ENCODE measurements at places on chromosomes 5 and 9.

DNA sequence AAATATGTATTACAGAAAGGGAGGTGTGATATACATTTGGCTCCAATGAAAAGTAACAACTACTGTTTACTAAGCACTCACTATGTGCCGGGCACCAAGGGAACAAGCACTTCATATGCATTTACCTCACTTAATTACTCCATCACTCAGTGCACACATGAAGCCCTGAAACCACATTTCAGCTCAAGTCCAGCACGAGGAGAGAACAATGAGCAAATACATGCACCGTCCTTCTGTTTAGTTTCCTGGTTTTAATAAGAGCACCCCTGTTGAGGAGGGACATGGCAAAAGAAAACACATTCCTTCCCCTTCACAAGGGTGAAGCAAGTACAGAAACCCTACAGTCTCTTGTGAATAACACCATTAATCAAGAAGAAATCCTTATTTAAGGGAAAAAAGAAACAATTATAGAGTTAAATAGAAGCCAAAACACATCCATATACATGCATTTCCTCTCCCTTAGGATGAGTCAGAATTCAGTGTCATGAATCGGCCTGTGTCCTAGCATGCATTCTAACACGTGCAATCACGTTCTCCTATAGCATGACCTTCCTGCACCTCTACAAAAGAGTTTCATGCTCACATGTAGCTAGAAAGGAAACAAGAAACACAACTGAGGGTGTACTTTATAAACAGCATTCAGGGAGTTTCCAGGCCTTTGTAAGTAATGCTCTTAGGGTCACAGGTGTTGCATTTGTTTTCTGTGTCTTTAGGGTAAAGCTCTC, 411.6 kb downstream of the BNC2 start:
- no peak for DNase-seq

DNA sequence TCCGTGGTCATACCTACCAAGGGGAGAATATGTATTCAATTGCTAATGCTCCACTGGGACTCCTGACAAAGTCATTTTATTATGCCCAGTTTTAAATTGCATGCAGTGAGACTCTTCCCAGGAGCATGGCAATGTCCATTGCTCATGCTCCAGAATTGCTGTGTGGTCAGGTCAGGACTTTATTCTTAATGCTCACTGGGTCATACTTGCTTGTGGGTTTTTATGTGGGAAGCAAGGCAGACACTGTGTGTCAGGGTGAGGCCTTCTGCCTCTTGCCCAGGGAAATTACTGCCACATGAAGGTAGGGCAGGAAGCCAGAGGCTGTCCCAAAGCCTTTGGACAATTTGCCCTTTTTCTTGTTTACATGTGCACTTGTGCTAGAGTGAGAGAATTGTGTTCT, 164.6 kb upstream of the MEF2C start:
- DNase-seq: peak; percentile 83

DNA sequence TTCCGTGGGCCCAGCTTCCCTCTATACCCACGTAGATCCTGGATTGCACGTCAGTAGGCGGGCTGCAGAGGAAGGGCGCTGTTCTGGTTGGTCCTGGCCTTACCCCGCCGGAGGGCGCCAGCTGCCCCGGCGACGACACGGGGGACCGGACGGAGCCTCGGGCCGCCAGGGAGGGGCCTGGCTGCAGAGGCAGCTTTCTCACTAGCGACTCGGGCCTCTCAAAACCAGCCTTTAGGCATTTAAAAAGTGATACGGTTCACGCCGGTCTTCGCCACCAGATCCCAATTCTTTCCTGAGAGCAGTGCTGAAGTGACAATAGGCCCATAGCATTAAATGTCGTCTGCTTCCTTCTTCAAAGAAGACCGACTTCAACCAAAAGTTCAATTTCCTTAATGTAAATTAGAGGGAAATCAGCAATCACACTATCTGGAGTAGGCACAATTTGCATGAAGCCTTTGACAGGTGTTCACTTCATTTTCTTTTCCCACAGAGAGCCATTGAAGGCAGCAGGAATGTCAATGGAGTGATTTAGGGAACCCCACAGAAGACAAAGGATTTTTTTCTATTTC, 17.6 kb upstream of the UBE2D2 start:
- peak; percentile 52 for DNase-seq

DNA sequence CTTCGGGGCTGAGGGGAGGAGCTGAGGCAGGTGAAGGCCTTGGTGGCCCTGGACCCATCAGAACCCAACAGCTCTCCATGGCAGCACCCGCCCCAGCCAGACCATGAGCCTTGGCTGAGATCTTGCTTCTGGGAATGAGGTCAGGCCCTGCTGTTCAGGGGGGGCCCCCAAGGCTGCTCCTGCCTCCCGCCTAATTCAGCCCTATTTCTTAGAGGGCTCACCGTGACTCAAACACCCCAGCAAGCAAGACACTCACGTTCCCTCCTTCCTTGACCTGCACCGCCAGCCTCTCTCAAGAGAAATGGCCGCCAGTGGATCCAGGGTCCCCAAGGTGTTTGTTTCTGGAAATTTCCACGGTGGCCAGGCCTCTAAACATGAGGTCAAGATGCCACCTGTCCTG, 61.4 kb upstream of the PPP1R26 start:
- no peak for DNase-seq

DNA sequence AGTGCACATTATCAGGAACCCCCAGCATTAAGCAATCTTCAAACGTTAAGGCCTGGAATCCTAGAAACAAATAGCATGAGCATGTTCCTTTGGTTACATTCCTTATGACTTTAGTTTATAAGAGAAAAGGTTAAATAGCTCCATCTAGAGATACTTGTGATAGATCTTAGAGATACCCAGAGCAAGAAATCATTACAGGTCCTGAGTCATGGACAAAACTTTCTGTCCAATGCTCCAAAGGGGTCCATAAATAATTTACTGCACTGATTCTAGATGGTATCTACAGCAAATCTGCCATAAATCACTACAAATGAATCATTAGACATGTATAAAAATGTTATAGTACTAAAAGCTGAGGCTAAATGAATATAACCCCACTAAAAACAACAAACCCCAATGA, 139.6 kb downstream of the HTR1A start:
- peak; percentile 1 for DNase-seq

DNA sequence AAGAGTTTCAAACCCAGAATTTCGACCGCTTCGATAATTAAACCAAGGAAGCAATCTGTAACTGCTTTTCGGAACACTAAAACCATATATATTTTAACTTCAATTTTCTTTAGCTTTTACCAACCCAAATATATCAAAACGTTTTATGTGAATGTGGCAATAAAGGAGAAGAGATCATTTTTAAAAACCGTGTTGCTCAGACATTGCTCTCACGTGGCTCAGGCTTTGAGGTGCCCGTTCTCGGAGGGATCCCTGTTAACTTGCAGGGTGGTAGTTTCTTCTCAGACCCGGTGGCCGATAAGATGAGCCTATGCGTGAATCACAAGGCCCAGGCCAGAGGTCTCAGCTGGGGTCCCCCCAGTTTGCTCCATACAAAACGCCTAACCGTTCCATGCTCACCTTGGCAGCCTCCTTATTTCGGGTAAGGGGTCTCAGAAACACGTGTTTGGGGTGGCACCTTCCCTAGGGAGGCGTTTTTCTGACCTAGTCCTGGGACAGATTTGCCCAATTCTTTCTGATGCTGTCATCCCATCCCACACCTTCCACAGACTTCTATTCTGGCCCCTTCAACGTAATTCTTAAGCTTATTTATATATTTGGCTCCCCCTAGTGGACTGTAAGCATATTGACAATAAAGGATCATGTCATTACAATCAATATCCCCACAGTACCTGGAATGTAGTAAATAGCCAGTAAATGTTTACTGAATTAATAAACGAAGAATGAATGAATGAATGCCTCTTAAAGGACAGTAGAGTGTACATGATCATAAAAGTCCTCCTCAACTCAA, 48.1 kb downstream of the THBS4 start:
- peak; percentile 77 for DNase-seq

DNA sequence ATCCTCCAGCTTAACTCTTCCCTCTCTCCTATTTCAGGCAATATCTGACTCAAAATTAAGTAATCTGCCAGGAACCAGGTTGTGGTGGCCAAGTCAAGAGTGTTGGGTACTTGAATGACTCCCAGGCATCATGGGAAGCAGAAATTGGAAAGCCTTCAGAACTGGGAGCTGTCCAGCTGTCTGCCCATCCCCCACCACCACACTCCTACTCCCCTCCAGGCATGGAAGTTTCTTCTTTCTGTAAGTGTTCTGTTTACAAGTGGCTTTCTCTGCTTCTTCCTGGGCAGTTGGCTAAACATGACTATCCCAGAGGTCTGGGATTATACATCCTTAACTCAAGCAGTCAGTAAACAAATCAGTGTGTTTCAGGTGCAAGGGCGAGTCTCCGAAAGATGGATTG, 14.6 kb upstream of the PBX3 start:
- DNase-seq: peak; percentile 34

- DNase-seq: no peak
Measured at GRCh38 chr5:18503797-18504328, 869.6 kb downstream of the TAF11L14 start.

DNA sequence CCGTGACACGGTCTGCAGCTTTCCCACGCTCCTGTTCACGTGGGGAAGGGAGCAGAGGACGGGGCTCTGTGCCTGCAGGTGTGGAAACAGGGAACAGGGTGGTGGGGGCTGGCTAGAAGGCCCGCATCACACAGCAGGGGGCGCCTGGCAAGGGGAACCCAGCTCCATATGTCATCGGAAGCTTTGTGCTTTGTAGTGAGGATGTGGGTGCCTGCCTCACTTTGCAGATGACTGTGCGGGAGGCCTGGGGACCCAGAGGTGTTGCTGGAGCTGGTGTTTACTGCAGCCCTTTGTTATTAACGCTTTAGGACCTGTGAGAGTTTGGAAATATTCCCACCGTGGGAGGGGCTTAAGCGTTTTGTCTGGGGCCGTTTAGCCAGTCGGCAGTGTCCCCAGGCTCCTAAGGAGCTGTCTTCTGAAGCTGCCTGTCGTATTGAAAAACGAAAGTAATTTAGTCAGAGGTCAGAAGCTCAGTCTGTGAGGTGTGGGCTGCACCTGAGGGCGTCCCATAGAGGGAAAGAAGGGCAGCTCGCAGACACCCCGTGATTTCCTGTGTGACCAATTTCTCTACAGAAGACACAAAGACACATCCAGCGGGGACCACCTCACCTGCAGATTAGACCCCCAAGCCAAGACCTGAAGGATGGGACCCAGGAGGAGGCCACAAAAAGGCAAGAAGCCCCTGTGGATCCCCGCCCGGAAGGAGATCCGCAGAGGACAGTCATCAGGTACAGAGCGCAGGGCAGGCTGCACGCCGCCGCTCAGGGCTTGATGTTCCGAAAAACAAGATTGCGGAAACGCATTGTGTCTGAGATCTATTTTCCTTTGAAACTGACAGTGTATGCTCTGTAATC, 9.1 kb downstream of the MAN1B1 start:
- no peak for DNase-seq

GRCh38 chr5:35853631-35854030, 3.1 kb upstream of the IL7R start:
- no peak for DNase-seq

- peak; percentile 83 for DNase-seq
Measured at GRCh38 chr5:153157156-153157555, 333.3 kb upstream of the GRIA1 start.

DNA sequence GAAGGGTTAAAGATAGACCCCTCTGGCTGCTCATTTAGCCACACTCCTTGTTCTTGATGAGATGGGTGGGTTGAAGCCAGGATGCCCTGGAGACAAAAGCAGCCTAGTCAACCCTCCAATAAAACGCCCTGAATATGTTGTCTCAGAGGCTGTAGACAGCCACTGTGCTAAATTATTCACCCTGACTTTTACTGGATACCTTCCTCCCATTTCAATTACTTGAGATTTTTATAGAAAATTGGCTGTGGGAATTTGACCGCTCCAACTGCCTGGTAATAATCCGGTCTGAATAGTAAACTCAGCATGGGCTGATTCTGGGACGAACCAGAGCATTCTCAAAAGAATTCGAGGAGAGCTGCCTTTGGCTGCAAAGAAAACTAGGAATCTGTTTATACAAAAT, 104.2 kb downstream of the SNX18 start:
- DNase-seq: no peak

GRCh38 chr5:81232464-81233079, 550 bp upstream of the CKMT2 start:
- DNase-seq: no peak

GRCh38 chr5:42429694-42430093, 6.5 kb downstream of the GHR start:
- no peak for DNase-seq

- DNase-seq: no peak
Measured at GRCh38 chr9:70502690-70503089, 88.2 kb upstream of the KLF9 start.

GRCh38 chr9:134236001-134236421, 71.6 kb upstream of the RNU6ATAC start:
- peak; percentile 58 for DNase-seq

DNA sequence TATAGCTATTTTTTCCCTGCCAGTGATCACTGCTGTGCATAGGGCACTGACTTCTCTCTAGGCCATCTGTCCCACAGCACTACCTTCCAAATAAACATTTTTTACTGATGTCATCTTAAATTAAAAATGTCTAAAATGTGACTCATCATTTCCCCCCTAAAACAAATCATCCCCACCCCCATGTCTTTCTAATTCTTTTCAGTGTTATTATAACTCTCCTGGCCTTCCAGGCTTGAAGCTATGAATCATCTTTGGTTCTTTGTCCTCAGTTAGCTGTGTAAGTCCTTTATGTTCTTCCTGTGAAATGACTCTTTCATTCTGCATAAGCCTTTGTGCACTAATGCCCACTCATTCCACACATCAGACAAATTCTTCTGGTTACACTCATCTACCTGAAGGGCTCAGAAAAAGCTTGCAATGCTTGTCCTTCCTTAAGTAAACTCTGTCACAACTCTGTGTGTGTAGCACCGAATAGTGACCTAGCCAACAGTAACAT, 78.1 kb downstream of the CFAP95 start:
- peak; percentile 98 for DNase-seq

GRCh38 chr9:120532475-120532874, 47.5 kb downstream of the CDK5RAP2 start:
- DNase-seq: peak; percentile 22

DNA sequence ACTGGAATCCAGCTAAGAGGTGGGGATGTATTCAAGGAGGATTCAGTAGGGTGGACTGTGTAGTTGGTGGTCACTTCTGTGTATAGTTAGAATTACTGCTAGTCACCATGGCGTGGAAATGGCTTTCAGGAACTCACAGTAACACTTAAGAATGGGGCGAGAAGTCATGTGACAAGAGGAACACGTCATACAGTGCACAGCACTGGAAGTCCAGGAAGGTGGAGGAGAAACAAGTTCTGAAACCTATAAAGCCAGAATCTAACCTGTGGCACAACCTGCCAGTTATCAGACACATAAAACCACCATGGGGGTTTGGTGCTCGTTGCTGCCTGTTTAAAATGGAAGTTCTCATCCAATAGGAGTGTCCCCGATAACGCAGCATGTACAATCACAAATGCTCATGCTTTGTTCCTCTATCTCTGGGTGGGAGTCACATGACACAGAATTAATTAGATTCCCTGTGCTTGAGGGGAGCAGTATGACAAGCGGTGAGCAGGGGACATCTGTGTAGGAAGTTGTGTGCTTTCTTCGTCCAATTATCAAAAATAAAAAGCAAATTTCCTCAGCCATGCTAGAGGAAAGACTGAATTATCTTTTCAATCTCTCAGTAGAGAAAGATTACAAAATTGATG, 193.0 kb downstream of the SPOCK1 start:
- DNase-seq: no peak

Data from M059J (cell line).